ENCODE measurements at places on chromosomes 11 and 22.

DNA sequence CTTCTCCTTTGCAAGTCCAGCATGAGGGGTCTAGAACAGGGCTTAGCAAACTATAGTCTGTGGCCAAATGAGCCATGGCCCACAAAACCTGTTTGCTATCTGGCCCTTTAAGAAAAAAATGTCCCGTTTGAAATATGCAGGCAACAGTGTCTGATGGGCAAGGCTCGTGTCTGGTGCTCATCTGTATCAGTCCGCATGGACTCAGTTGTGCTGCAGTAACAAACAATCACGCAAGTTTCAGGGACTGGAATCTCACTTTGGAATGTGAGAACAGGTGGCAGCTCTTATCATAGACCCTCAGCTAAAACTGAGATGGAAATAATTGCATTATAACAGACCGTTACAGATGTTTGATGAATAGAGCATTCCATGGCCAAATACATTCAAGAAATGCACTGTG, 19.1 kb upstream of the PVALB start:
- DNase-seq, result no peak

GRCh38 chr11:110293389-110293788, 3.0 kb downstream of the RDX start:
- no peak for DNase-seq

DNA sequence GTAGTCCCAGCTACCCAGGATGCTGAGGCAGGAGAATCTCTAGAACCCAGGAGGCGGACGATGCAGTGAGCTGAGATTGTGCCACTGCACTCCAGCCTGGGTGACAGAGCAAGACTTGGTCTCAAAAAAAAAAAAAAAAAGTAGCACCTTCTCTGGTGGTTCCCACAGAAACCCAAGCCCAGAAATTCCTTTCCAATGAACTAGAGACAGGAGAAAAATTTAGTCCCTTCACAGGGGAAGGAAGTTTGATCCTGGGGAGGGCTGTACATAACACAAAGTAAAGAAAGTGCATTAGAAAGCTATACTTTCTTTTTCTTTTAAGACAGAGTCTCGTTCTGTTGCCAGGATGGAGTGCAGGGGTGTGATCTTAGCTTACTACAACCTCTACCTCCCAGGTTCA, 25.5 kb upstream of the APOA1 start:
- DNase-seq, result no peak

DNA sequence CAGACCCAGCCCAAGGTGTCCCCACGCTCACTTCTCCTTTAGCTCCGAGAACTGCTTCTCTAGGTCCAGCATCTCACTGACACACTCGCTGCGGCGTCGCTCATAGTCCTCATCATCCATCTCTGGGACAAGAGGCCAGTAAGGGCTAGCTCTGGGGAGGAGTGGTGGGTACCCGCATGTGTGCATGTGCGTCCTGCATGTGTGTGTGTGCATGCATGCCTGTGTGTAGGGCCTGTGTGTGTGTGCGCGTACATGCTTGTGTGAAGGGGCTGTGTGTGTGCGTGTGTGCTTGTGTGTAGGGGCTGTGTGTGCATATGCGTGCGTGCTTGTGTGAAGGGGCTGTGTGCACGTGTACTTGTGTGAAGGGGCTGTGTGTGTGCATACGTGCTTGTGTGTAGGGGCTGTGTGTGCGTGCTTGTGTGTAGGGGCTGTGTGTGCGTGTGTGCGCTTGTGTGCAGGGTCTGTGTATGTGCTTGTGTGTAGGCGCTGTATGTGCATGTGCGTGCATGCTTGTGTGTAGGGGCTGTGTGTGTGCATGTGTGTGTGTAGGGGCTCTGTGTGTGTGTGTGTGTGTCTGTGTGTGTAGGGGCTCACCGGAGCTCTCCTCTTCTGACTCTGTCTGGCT, 3.3 kb downstream of the BRMS1 start:
- DNase-seq, result no peak

DNA sequence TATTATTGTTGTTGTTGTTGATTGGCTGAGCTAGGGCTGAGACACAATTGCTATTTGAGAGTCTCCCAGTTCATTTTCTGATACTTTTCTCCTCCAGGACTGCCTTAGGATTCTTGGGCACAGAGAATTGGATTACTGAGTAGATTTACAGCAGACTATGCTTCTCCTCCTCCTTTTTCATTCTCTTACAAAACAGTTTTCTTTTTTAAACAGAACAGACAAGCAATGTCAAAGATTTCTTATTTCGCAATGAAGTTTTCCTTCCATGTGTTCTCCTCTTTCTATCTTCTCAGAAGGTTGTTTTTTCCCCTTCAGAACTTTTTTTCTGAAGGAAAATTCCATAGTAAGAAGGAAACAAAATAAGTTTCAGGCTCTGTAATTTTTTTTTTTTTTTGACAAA, 19.8 kb upstream of the TIMP3 start:
- DNase-seq, result no peak

- DNase-seq, result no peak
These were observed 16.2 kb upstream of the OR10V1 start for GRCh38 chr11:59729834-59730233.

- DNase-seq, result no peak
These were observed 4.8 kb upstream of the LSP1 start for GRCh38 chr11:1847926-1848639.
